CD4-positive, alpha-beta T cell treated with Interleukin-21 for 1 hour (primary cell): ENCODE measurements at places on chromosomes 5 and 9.

DNA sequence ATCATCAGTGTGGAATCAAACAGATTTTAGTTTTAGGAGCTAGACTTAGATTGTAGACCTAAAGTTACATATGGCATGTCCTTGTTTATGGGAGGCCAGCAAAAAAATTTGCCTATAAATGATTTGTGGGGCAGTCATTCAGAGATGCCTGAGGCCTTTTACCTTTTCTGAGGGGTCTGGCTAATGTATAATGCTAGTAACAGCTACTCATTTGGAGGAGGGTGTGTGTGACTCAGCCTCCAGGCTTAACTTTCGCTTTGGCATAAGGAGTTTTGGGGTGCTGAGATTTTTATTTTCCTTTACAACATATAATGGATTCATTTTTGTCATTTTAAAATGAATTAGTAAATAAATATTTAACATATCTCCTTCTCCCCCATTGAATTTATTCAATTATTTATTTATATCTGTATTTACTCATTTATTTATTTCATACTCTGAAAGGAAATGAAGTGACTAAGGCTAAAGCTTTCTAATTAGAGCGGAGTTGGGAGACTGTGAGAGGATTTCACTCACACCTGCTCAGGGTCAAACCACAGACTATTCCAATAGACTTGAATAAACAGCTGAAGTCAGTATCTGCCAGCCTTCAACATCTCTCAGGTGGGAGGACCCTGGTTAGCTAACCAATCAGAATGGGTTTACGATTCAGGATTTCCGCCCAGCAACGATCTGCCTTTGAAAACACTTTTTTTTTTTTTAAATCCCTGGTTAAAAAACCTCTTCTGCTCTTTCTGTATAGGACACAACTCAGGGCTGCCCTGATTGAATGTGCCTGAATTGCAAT lies 487.5 kb upstream of the SGCD start:
- no peak for DNase-seq

DNA sequence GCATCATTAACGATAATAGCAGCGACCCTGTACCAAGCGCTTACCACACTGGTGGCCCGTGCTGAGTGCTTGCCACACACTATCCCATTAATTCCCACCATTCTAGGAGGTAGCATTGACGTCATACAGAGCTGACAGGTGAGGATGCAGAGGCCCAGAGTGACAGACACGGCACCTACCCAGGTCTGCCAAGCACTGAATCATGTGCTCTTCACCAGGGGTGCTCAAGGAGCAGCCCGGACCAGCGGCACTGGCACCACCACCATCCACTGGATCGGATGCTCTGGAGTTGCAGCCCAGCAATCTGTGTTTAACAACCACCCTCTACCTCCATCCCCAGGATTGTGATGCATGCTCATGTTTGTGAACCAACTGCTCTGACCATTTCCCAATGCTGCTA lies 3.4 kb downstream of the TNIP1 start:
- DNase-seq = no peak

- DNase-seq = no peak
Observed at GRCh38 chr5:140796718-140797095, 2.1 kb downstream of the PCDHA2 start.

DNA sequence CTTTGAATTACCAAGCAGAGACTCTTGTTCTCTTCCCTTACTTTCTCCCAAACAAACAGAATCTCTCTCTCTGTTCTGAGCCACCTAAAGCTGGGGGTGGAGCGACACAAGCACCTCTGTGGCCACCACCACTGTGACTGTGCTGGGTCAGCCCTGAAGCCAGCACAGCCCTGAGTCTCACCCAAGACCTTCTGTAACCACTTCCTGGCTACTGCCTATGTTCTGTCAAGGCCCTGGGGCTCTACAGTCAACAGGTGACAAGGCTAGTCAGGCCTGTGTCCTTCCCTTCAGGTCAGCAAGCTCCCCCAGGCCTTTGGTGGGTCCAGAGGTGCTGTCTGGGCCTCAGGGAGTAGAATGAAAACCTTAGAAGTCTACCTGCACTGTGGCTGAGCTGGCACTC lies 26.1 kb upstream of the SLC28A3 start:
- no peak for DNase-seq

DNA sequence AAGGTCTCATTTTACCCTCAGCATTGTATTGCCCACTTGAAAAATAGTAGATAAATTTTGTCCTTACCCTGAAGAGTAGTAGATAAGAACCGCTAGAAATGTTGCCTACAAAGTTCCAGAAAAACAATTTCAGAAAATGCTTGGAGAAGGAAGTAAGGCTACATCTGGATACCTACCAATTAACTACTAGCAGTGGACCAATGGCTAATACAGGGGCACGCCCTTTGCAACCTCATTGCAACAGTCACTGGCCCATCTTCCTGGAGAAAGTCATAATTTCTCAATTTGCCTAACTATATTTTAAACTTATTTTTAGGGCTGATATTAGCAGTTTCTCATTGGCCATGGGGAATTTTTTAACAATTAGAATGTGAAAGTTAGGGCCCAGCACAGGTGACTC lies 326.7 kb upstream of the RFX3 start:
- no peak for DNase-seq

- DNase-seq = no peak
Observed at GRCh38 chr9:131525643-131526565, 5.2 kb downstream of the UCK1 start.

DNA sequence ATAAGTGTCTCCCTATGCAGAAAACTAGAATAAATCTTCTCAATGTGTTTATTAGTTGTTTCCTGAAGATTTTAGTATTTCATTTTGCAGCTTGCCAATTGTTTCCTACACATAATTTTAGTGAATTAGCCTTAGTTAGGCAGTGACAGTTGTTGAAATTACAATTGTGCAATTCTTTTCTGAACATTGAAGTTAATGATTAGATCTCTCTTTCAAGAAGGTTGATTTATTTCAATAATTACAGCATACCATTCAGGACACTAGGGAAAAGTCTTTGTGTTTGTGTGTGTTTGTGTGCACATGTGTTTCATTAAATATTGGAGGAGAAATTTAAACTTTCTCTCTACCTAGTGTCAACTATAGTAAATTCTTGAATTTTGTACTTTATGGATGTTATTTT lies 199.6 kb upstream of the MPDZ start:
- no peak for DNase-seq

GRCh38 chr5:111551161-111551560 lies 38.8 kb upstream of the STARD4 start:
- DNase-seq = no peak
